Esophagus squamous epithelium (tissue), 5 donors: ENCODE measurements at places on chromosomes 3 and 15.

- DNase-seq: no peak
These were observed 24.5 kb upstream of the GMNC start for GRCh38 chr3:190886945-190887344.

DNA sequence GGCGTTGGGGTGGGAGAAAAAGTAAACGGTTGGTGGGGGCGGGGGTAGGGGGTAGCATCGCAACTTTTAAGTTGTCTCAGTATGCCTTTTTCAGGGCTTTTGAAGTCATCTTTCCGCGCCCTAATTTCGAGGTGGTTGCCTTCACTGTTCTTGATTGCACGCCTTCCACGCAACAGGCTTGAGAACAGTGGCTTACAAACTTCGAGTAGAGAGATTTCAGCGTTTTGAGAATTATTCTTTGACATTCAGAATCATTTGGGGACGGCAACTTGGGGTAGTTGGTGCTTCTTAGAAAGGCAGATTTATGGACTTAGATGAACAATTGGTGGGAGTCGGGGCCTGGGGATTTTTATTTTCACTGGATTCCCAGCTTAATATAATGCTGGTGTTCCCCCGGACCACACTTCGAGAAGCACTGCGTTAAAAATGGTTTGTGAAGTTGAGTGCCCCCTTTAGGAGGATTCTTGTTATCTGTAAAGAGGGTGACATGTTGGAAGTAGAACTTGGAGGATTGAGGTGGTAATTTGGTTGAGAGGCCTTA, 880 bp downstream of the PPP4R2 start:
- DNase-seq: no peak

- DNase-seq: no peak
These were observed 49.7 kb upstream of the ATOSA start for GRCh38 chr15:52728899-52729298.

DNA sequence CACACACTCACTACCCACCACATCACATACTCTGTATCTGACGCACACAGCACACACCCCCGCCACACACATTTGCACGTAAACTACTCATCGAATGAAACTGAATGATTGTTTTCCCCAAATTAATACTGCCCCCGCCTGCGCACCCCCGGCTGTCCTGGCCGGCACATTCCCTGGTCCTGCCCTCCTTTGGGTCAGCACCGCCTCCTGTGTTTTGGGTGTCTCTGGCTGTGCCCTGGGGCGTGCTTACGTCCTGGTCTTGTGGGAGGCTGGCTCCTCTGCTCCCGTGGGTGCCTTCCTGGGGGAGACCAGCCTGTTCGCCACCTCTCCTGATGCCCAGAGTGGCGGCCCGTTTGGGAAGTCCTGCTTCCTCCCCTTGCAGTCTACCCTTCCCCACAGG, 30.2 kb downstream of the APBA2 start:
- DNase-seq: no peak

DNA sequence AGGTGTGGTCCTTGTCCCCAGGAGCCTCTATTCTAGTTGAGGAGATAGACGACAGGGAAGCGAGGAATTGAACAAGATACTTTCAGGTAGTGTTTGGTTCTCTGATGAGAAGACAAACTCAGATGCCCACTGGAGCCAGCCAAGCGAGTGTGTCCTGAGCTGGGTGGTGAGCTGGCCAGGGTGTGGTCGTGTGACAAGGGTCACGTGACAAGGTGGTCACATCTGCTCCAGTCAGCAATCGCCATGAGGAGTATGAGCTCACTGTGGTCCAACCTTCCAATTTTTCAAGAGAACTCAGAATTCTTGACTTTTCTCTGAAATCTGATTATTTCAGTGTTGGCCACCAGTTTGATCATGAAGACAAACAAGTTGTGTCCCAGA, 39.5 kb downstream of the SLC6A6 start:
- DNase-seq: no peak

DNA sequence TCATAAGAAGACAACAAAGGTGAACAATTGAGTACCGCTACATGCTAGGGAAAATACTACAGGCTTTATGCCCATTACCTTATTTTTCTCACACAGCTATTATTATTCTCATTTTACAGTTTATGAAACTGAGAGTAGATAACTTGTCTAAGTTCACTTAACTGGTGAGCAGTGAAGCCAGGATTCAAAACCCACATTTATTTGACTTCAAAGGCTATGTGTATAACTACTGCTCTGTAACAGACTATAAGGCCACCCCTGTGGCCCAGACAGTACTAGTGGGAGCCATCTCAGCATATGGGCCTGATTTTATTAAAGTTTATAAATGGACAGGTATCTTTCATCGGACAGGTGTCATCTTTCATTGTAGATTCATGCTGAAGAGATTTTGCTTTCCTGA, 14.4 kb upstream of the BBX start:
- DNase-seq: no peak

- no peak for DNase-seq
These were observed 309.9 kb upstream of the SATB1 start for GRCh38 chr3:18735005-18735404.

- no peak for DNase-seq
These were observed 651 bp downstream of the PLCD1 start for GRCh38 chr3:38028621-38029361.

DNA sequence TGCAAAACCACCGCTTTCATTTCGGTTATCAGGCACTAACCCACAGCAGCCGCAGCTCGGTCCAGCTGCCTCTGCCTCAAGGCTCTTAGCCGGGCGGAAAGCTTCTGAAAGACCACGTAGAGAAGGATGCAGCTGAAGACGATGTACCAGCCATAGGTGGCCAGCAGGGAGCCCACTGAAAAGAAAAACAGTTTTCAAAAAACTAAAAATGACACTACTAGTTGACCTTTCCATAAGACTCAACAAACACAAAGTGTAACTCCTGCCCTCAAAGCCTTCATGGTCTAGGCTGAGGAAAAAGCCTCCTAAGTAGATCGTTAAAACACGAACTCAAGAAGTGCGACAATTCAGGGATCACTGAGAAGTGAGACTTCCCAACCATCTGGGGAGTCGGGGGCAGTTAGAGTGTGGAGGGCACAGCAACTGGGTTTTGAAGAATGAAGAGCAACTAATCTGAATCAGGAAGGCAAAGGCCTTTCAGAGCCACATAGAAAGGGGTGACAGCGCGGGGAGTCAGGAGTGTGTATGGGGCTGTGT, 716 bp downstream of the SELENOS start:
- no peak for DNase-seq
